A549 (cell line): ENCODE measurements at places on chromosomes 12 and 14. TPM values are rescaled to one million over a fixed set of nuclear protein-coding genes. Genes with fewer than 3 reads are reported as not detected.

- DNase-seq = no peak
Measured at GRCh38 chr14:61549425-61549824, 145.9 kb upstream of the HIF1A start.

DNA sequence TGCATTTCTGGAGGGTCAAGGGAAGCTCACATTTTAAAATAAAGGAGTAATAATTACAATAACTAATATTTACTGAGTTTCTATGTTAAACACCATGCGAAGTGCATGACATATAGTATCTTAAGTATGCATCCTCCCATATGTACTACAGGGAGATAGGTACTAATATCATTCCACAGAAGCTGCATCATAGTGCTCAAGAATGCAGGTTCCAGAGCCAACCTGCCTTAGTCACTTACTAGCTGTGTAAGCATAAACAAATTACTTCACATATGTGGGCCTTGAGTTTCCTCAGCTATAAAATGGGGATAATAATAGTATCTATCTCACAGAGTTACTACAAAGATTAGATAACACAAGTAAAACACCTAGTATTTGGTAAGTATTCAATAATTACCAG, 18.3 kb downstream of the ARMH4 start:
- peak; percentile 32 for DNase-seq

DNA sequence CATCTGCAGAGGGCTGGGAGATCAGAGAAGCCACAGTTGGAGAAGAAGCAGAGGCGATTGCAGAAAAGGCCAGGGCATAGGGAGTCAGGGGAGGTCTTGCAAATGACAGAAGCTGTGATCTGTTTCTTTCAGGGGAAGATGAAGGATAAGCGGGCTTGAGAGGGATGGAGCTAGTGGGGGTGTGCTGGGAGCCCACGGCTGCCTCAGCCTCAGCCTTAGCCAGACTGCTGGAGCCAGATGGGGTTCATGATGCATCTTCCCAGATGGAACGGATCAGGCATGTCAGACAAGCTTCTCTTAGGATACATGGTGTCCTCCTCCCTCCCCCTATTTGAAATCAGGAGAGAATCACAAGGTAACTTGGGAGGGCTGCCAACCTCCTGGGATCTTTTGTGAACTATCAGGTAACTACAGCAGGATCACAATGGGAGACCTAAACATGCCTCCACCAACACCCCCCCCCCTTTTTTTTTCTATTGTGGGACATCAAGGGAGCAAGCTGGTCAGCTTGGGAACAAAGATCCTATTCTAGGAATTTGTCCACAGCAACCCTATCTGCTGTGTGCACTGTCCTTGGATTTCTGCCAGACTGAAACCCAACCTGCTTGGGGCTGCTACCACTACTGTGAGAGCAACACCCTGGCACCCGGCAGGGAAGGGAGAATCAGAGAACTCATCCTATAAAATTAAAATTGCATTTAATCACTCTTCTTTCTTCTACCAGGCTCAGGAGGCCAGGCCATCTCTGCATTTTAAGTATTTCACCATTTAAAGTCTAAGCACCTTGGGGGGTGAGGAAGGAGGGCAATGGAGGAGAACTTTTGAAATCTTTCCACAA, 10.7 kb upstream of the ATP2A2 start:
- DNase-seq = peak; percentile 65

DNA sequence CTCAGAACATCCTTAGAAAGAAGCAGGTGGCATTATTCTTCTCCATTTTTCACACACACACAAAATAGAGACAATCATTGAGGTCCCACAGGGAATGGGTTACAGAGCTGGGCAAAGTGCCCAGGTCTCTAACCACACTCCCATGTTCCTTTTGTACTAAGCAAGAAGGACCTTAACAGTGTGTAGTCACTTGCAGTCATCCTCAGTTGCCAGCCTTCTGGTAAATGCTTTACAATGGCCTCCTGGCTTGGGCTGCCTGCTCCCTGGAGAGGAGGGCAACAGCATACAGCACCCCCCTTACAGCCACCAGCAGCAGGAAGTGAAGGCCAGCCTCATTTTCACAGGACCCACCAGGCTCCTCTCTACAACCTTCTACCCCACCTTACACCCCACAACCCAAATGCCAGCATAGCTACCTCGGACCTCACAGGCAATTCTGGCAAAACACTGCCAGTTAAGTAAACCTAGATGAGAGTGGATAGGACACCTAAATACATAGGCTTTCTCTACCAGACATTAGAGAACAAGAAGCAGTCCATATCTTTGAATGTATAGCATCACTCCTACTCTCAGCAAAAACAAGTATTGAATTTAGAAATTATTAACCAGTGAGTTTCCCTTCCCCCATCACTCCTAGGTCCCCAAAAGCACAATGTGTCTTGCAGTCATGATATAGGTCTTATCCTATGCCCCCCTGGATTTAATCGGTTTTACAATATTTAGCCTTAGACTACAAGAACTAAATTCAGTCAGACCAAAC, 88.1 kb downstream of the PPP2R5E start:
- no peak for DNase-seq

DNA sequence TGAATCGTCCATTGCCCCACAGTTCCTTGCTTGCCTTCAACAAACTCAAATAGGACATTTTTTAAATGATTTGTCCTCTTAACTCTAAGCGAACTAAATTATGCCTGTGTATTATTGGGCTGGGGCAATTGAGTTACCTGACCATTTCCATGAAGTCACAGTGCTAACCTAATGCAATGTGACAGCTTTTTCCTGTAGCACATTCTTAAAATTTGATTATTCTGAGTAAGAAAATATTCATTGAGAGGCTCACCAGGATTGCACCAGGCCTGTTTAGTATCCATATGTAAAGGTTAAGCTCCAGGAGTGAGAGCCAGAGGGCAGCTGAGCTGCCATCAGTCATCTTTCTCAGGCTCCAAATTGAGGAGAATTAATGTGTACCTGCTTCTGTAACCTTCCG, 90.9 kb downstream of the GPR65 start:
- DNase-seq = no peak

The KRT75 gene
- polyA plus RNA-seq = not detected in 3 replicates
